ENCODE measurements at places on chromosomes 1 and 21.
A peak's percentile ranks its signal among the peaks of the same experiment; 100 is the strongest.

DNA sequence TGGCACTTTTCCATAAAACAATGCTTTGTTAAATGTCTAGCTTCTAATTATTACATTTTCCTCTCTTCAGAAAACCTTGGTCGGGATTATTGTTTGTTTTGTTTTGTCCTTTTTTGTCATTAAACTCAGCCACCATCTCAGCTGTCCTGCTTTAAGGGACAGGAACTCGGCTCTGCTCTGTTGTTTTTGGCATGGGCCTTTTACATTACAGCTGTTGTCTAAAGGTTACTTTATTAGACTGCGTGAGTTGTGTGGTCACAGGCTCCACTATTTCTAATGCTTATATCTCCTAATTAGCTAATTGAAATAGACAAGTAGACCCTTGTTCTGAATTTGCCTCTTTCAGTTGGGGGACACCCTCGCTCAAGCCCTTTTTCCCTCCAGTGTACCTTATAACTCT lies 1.6 kb downstream of the PALMD start:
- no peak for DNase-seq

DNA sequence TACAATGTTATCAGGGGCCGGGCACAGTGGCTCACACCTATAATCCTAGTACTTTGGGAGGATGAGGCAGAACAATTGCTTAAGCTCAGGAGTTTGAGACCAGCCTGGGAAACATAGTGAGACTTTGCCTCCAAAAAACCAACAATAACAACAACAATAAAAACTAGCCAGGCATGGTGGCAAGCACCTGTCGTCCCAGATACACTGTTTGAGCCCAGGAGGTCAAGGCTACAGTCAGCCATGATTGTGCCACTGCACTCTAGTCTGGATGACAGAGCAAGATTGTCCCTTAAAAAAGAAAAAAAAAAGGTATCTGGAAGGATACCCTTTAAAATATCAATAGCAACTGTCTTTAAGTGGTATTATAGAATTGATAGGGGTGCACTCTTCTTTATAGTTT lies 16.1 kb downstream of the SORT1 start:
- no peak for DNase-seq

GRCh38 chr1:38991638-38992411 lies 749 bp downstream of the AKIRIN1 start:
- DNase-seq, result no peak

GRCh38 chr1:154198756-154199562 lies 7.1 kb upstream of the TPM3 start:
- peak; percentile 5 for DNase-seq

- DNase-seq, result no peak
These were observed 47.2 kb downstream of the HSD3B1 start for GRCh38 chr1:119554183-119554582.

DNA sequence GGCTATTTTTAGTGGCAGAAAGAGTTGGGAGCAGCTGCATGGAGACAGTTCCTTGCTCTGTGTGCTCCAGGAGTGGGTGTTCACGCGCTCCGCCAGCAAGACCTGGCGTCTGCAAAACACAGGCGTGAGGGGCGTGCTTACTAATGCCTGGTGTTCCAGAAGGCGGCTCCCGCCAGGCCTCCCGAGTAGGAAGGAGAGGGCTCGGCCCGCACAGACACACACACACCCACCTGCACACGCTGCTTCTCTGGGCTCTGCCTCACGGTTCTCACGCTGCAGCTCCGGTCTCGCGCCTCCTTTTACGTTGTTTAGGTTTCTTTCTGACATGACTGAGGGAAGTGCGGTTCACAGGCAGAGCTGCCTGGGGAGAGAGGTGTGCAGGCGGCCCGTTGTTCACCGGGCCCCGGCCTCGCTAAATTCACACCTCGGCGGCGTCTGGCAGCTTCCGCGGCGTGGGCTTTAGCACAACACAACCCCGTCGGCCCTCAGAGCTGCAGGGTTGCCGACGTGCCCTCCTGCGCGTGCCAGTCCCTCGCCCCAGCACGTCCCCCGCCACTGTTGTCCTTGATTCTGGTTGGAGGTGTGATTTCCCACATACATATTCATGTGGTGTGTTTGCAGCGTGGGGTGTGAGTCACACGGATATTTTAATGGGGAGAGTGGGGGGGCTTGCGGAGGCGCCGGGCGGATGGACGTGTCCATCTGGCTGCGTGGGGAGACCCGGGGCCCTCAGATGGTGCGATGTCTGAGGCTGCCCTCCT lies 77.0 kb downstream of the SKI start:
- DNase-seq, result no peak

- DNase-seq, result no peak
These were observed 22.5 kb upstream of the PWP2 start for GRCh38 chr21:44084496-44085241.

GRCh38 chr1:183646776-183647175 lies 6.3 kb downstream of the APOBEC4 start:
- DNase-seq, result no peak

- no peak for DNase-seq
These were observed 318 bp downstream of the ALDH4A1 start for GRCh38 chr1:18901952-18902522.

DNA sequence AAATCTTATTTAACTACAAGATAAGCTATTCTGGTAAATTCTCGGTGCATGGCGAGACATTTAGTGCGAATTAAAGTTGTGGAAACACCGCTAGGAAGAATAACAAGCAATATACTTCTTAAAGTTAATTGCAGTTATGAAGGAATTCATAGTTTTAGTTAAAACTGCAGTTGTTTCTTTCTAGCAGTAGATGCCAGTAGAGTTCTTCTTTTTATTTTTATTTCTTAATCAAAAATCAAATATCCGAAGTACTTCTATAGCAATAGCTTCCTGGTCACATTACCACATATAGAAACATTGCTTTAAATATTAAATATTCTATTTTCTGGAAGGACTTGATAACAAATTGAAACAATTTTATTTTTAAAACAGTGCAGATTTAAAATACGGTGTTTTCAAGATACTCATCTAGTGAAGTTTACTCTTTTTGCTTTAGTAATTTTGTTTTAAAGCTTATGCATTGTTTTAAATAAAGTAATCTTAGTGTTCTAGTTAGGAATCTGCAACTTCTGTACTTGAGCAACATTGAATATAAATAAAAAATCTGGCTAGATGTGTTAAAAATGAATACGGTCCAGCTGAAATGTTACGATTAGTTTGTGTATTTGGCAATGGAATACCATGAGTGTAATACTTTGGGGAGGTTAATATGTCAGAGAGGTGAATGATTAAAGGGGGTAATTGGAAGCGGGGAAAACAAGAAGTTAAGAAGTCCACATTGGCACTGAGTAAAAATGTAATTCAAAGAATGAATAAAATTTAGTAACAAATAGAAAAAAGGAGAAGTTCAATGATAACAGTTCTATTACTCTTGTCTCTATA lies 2.7 kb upstream of the PRKACB start:
- no peak for DNase-seq

DNA sequence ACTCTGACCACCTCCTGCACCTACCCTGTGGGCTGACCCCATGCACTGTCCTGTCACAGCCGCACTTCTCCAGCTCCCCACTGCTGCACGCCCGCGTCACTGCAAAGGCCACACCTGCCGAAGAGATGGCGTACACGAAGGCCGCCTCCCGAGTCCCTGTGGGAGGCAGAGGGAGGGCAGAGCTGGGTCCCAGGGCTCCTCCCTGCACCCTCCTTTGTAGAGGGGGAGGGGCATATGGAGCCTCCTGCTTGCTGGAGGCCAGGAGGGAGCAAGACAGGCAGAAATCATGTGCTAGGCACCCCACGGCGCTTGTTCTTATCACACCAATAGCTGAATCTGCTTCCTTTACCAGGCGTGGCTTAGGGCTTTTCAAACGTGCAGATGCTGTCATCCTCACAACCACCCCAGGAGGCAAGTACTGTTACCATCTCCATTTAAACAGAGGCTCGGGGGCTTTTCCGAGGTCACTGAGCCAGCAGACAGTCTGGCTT lies 21.4 kb downstream of the WNT4 start:
- DNase-seq, result no peak

- no peak for DNase-seq
These were observed 63.7 kb downstream of the MAP10 start for GRCh38 chr1:232868793-232869491.

DNA sequence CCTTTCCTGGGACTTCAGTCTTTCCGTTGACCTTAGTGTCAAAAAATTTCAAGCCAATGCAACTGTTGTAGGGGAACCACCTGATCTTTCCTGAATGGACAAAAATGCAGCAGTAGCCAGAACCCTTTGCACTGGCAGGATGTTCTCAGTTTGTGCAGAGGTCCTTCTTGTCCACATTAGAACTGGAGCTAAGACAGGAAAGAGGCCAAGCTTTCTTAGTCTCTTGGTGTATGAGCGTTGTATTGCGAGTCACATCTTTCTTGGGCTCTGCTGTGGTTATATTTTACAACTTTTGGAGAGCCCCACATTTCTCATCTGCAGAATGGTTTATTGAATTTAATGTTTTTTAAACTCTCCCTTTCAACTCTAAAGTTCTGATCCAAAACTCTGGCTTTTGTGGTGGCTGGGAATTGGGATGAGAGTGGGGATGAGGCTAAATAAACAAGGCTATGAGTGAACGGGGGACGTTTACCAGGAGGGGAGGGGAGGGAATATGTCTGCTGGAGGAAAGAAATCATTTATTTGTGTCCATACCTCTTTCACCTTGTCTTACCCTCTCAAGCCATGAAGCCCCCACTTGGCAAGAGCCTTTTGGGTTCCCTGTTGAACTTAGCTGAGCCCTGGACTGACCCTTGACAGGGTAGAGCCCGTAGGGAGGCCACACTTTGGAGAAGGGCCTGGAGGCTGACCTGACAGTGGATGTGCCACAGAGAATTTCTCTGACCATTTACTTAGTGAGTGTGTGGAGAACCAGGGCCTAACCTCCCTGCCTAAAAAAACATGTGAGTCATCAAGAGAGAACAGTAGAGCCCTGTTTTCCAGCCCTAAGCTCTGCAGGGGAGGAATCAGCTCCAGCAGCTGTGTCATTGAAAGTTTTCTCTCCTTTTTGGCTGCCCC lies 586 bp downstream of the CHI3L2 start:
- DNase-seq, result no peak

GRCh38 chr21:18832950-18833349 lies 429.4 kb upstream of the TMPRSS15 start:
- DNase-seq, result no peak

DNA sequence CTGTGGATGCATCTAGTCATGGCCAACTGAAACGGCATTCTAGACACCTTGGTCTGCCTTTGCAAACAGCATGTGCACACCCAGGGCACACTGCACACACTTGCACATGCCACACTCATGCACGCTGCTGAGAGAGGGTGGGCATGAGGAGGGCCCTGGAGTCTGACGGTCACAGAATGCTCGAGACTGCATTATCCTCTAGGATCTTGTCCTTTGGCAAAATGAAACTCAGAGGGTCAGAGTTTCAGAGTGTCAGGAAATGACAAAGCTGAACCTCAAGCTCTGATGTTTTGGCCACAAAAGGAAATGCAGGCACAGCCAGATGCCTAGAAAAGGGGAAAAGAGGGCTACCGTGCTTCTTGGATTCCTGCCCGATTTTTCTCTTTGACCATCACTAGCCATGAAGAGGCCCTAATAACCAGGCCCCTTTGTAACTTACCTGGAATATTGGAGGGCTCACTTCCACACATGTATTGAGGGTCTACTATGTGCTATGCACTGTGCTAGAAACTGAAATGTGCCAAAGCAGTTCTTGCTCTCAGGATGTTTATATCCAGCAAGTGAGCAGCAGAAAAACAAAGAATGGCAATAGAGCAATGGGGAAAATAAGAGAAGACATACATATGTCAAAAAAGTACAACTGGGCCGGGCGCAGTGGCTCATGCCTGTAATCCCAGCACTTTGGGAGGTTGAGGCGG lies 65.4 kb downstream of the TOMM20 start:
- no peak for DNase-seq

DNA sequence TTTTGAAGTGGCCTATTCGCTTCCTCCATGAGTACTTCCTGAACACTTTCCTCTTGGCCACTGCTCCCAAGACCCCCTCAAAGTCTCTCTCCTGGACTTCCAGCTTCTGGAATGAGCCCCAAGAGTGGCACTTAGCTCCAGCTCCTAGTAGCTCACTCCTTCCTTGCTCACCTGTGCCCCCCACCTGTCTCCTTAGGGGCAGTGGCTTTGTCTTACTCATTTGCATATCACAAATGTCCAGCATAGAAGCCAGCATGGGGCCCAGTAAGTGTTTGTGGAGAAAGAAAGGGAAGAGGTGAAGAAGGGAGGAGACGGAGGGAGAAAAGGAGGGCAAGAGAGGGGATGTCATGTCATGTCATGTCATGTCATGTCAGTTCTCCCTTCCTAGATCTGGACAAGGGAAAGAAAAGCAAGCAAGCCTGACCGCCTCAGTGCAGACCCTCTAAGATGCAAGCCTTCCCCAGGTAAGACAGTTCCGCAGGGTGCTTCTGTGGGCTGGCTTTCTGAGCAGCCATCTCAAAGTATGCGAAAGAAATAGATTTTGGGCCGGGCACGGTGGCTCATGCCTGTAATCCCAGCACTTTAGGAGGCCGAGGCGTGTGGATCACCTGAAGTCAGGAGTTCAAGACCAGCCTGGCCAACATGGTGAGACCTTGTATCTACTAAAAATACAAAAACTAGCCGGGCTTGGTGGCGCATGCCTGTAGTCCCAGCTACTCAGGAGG lies 6.9 kb upstream of the MX1 start:
- DNase-seq, result no peak

DNA sequence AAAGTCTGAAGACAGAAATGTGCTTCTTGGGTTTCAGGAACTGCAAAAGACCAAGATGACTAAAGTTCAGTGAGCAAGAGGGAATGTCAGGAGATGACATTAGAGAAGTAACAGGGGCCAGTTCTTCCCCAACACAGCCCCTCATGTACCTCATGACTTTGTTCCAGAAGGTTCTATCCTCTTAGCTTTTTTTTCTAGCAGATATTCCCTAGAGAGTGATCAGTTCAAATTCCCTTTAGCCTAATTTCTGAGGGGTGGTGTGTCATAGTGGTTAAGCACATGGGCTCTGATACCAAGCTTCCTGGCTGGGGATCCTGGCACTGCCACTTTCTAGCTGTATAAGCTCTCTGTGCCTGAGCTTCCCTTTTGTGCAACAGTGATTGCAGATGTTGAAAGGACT lies 108.0 kb downstream of the LBR start:
- no peak for DNase-seq

GRCh38 chr1:42419126-42419821 lies 36.5 kb downstream of the ZMYND12 start:
- DNase-seq, result no peak
